ENCODE measurements at places on chromosomes 5 and 9.
A peak's percentile ranks its signal among the peaks of the same experiment; 100 is the strongest.

DNA sequence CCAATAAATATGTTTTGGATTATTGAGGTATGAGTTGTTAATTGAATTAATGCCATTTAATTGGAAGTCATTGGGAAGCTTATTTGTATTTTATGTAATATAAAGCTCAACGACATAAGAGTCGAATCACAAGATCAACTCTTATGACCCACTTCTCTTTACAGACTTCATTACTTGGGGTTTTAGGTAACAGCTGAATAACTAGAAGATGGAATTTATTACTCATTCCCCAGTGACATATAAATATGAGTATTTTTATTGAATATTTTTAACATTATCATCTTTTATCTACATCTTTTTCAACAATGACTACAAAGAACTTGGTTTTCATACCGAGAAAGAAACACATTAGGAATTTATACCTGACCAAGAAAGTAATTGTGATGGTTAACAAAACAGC is 21.1 kb downstream of the HMGCR start:
- no peak for DNase-seq

- DNase-seq, result no peak
Measured at GRCh38 chr9:119240546-119240945, 128.7 kb downstream of the BRINP1 start.

- DNase-seq, result no peak
Measured at GRCh38 chr5:2093859-2094615, 211.3 kb upstream of the IRX4 start.

- DNase-seq, result no peak
Measured at GRCh38 chr5:147036691-147037245, 158.2 kb upstream of the PPP2R2B start.

GRCh38 chr9:130425741-130426466 is 18.9 kb upstream of the ASS1 start:
- no peak for DNase-seq

GRCh38 chr9:110029956-110030480 is 177.9 kb downstream of the C9orf152 start:
- DNase-seq, result no peak

GRCh38 chr5:42982107-42982622 is 58.0 kb downstream of the ANXA2R start:
- DNase-seq, result no peak

GRCh38 chr9:137956039-137956438 is 78.5 kb downstream of the CACNA1B start:
- no peak for DNase-seq

DNA sequence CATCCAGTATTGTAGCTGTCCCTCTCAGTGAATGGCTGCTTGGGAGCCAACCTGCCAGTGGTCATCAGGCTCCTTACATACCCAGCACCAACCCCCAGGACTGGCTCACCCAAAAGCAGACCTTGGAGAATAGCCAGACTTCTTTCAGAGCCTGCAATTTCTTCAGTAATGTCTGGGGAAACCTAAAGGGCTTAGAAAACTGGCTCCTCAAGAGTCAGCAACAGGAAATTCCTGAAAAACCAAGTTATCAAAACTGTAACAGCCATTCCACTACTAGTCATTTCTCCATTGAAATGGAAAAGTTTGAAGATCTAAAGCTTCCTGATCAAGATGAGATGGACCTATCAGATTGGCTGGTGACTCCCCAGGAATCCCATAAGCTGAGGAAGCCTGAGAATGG is 12.3 kb upstream of the STING1 start:
- DNase-seq, result no peak

- peak; percentile 94 for DNase-seq
Measured at GRCh38 chr5:131382407-131383395, 118.8 kb downstream of the CDC42SE2 start.

DNA sequence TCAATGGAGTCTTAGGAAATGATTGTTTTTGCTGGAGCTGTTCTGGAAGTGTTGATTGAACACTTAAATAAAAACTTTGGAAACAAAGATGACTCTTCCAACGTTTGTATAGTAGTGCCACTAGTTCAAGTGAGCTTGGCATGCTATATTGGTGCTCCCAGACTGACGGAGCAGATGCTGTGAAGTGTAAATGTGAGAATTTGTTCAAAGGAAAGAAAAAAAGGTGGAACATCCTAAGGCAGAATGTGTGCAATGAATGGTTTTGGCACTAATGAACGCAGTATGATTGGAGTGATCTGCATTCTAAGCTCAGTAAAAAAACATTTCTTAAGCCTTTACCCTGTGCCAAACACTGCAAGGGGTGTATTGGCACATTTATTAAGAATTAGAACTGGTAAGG is 69.8 kb downstream of the ZNF474 start:
- DNase-seq, result no peak

DNA sequence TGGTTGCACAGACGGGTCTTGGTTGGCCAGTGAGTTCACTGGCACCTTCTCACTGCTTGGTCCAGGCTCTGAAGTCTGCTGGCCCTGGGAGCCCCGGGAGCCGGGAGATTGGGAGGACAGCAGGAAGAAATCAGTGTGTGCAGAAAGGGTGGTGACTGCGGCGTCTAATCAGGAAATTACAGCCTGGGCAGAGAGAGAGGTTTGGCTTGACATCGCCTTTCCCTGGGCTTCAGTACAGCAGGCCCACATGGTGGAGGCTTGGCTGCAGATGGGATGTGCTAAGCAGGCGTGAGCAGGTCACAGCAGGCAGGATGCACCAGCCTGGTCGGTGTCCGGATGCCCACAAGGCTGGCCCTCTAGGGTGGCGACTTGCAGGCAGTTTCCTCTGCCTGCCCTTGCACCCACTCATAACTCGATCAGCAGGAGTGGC is 17.2 kb downstream of the PITX1 start:
- DNase-seq, result no peak

DNA sequence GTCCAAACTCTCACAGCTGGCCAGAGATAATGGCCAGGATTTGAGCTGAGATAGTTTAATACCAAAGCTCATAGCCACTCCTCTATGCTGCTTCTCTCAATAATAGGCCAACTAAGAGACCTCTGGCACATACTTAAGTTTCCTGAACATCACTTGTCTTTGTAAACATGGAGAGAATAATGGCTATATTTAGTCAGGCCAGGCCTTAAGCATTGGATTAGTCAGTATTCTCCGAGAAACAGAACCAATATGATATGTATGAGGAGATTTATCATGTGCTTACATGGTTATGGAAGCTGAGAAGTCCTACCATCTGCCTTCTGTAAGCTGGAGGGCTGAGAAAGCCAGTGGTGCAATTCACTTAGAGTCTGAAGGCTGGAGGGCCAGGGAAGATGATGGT is 45.4 kb downstream of the CFAP95 start:
- no peak for DNase-seq

GRCh38 chr9:74824654-74825053 is 63.1 kb downstream of the TRPM6 start:
- DNase-seq, result no peak

GRCh38 chr5:178116143-178116885 is 3.0 kb downstream of the N4BP3 start:
- peak; percentile 70 for DNase-seq

- DNase-seq, result no peak
Measured at GRCh38 chr5:160427607-160428006, 6.0 kb downstream of the PTTG1 start.

DNA sequence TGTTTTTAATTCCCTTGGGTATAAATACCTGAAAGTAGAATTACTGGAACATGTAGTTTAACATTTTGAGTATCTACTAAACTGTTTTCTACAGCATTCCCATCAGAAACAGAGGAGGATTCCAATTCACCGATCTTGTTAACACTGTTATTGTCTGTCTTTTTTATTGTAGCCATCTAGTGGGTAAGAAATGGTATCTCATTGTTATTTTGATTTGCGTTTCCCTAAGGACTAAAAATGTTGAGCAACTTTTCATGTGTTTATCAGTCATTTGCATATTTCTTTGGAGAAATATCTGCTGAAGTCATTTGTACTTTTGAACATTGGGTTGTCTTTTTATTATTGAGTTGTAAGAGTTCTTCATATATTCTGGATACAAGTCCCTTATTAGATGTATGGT is 135.2 kb upstream of the NFIL3 start:
- DNase-seq, result no peak

All from activated CD4-positive, alpha-beta T cell treated with anti-CD3 and anti-CD28 coated beads, Interleukin-10, Interleukin-2, amounts not matched to agents 100 ng/mL and 50 ng/mL, durations not matched to agents 16 hours and 8 hours (primary cell).